Activated CD8-positive, alpha-beta memory T cell treated with anti-CD3 and anti-CD28 coated beads for 48 hours (primary cell): ENCODE measurements at places on chromosomes 5 and 9.

- no peak for DNase-seq
Observed at GRCh38 chr9:89994988-89995613, 390.3 kb downstream of the GADD45G start.

DNA sequence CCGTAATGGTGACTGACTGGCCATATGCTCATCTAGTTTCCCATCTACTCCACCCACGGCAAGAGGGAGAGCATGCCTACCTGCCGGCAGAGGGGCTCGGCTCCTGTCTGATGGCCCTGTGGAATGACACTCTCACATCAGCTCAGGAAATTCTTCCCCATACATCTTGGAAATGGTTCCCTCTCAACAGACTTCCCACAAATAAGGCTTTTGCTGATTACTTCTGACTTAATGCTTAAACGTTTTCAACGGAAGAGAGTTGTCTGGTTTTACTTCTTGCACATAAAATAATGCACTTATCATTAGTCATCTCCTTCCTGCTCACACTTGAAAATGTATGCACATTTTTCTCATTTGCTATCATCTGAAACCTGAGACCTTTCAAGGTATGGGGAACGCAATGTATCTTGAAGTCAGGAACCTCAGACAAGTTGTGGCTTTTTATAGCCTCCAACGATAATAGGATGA, 129.5 kb downstream of the TTLL11 start:
- no peak for DNase-seq

GRCh38 chr9:127424676-127424999, 456 bp downstream of the ZNF79 start:
- no peak for DNase-seq

- no peak for DNase-seq
Observed at GRCh38 chr5:107104040-107104995, 566.4 kb downstream of the EFNA5 start.

DNA sequence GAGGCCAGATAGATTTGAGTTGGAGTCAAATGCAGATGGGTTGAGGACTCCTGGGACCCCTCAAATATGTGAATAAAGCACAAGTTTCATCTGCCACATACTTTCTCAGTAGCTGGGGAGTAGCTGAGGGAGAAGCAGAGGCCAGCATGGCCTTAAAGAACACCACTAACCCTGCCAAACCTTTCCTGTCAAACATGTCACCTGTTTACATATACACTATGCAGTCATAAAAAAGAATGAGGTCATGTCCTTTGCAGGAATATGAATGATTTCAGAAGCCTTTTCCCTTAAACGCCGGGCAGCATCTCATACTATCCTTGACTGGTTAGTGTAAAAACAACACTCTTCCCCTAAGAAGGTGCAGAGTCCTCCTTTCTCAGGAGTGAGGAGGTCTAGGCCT, 25.2 kb upstream of the HSD17B4 start:
- DNase-seq = no peak

DNA sequence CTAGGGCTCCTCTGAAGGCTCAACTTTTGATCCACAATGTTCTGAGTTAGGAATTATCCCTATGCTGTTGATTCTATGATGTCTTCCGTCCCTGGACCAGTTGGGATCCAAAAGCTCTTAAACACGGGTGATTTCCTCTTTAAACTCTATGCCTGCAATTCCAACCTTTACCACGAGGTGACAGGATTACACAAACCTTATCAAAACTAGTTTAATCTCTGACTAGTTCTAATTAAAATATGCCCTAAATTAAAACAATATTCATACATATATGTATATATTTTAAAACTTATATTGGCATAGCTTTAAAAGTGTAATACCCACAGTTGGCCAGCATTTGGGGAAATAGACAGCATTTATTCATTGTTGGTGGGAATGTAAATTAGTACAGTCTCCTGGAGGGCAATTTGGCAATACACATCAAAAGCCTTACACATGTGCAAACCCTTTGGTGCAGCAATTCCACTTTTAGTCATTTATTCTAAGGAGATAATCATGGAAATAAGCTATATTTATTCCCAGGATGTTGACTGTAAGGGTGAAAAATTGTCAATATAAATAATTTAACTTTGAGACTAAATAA, 51.6 kb upstream of the PHYKPL start:
- DNase-seq = no peak
